ENCODE measurements at places on chromosomes 6 and 20.

- DNase-seq: no peak
Observed at GRCh38 chr20:49727478-49727877, 13.8 kb upstream of the B4GALT5 start.

GRCh38 chr6:167806061-167806700 lies 20.5 kb upstream of the AFDN start:
- DNase-seq: no peak

GRCh38 chr6:106870824-106871717 lies 103.5 kb downstream of the CD24 start:
- DNase-seq: no peak

DNA sequence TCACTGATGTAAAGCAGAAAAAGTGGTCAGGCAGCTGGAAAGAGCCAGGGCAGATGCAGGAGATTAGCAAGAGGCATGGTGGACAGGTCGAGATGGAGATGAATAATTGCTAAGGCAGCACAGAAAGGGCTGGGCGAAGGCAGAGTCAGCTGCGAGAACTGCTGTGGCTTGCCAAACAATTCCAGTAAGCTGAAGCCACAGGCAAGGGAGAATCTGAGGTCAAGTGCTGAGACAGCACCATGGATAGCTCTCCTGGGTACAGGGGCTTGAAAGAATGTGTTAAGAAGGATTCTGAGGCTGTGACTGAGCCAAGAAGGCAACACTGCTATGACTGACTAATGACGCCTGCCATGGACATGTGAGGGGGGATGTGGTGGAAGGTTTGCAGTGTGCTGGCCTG lies 220.8 kb upstream of the FOXA2 start:
- peak; percentile 65 for DNase-seq

Measured in forelimb muscle (tissue), 1 donor.